ENCODE measurements at places on chromosomes 4 and X.

DNA sequence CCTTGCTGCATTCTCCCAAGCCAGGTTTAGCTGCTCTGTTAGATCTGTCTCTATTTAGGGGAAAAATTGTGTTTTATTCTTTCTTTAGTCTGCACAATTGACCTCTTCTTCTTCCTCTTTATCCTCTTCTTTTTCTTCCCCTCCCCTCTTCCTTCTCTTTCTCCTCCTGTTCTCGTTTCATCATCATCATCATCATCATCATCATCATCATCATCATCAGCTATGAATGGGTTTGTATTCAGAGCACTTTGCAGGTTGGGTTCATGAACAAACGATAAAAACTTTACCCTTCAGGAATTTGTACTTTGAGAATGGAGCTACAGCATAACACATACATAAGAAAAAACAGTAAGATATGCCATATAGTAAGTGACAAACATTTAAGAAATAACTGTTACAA is 9.1 kb downstream of the GPM6A start:
- no peak for DNase-seq

GRCh38 chr4:77418333-77418732 is 187.3 kb upstream of the CXCL13 start:
- DNase-seq, result no peak

DNA sequence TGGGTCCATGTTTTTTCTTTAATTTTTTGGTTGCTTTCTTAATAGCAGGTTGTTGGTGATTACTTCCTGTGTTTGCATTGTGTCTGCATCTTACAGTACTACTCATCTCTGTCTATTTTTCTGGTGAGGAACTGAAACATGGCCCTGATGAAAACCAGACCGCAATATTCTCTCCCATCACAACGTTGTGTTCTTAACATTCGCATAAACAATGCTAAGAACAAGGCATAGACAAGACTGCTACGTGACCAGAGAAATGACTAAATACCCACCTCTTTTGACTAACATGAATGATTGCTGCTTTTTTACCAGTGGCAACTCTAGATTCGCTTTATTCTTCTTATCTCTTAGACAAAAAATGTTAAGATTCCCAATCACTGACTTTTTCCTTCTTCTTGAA is 179.1 kb downstream of the GC start:
- no peak for DNase-seq

DNA sequence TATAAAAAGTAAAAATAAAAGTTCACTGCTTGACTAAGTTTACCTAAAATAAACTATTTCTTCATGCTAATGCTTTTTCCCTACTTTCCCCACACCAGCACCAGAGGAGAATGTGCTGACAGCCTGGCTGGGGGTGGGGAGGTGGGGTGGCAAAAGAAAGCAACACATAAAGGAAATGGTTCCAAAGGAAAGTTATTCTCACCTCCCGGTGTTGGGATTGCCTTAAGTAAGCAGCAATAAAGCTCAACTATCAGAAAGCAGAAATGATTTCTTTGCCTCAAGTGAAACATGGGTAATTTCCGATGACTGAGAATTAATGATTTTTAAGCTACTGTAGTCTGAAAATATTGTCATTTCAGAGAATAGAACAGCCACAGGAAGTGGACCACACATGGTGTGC is 84.5 kb upstream of the DKK2 start:
- DNase-seq, result no peak

DNA sequence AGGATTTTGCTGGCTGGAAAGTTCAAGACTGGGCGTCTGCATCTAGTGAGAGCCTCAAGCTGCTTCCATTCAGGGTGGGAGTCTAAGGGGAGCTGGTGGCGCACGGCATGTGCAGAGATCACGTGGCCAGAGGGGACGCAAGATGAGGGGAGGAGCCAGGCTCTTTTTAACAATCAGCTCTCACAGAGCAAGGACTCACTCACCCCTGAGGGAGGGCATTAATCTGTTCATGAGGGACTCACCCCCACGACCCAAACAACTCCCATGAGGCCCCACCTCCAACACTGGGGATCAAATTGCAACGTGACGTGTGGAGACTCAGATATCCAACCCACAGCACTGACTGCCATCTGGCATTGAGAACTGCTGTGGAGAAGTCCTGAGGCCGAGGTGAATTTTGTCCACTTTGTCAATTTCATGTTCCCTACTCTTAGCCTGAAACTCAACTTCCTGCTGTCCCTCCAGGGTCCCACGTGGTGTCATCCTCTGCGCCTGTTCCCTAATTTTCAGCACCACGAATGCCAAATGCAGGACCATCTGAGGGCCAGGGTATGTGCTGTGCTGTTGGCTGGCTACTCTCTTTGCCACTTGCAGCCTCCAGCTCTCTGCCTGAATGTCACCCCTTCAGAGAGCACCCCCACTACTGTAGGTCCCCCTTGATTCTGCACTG is 5.6 kb downstream of the ZFP92 start:
- no peak for DNase-seq

DNA sequence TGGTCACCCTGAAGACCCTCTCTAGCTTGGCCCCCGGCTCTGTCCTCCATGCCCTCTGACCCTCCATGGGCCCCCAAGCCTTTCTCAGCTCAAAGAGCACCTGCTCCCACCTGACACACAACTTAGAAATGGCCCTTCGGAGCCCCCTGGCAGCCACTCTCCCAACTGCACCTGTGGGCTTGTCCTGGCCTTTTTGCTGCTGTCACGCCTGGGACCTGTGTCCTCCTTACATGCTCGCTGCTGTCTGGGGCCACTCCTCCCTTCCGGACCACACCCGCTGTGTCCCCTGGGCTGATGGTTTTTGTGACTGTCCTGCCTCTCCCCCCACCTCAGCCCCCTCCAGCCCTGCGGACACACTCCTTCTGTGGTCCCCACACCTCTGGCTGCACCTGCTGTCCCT is 106.2 kb upstream of the AFAP1 start:
- DNase-seq, result no peak

- no peak for DNase-seq
Observed at GRCh38 chr4:182843808-182844325, 73.3 kb downstream of the DCTD start.

- no peak for DNase-seq
Observed at GRCh38 chr4:154779362-154779947, 1.6 kb upstream of the RBM46 start.

DNA sequence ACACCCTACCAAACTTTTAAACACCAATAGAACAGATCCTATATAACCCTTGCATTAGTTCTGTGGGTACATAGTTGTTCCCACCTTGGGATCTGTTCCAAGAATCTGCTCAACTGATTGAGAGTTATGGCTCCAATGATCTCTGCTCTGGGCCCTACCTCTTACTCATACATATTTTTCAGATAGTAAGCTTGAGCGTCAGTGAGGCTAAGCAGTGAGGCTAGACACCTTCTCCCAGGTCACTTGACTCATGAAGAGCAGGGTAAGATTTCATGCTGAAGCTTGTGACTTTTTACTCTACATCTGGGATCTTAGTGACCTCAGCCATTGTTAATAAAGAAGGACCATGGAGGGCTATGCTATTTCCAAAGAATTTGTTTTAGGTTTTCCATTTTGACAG is 23.1 kb upstream of the TNIP3 start:
- no peak for DNase-seq

GRCh38 chrX:129759576-129760061 is 20.1 kb upstream of the SASH3 start:
- DNase-seq, result no peak

- no peak for DNase-seq
Observed at GRCh38 chr4:26201120-26201519, 119.7 kb upstream of the RBPJ start.

DNA sequence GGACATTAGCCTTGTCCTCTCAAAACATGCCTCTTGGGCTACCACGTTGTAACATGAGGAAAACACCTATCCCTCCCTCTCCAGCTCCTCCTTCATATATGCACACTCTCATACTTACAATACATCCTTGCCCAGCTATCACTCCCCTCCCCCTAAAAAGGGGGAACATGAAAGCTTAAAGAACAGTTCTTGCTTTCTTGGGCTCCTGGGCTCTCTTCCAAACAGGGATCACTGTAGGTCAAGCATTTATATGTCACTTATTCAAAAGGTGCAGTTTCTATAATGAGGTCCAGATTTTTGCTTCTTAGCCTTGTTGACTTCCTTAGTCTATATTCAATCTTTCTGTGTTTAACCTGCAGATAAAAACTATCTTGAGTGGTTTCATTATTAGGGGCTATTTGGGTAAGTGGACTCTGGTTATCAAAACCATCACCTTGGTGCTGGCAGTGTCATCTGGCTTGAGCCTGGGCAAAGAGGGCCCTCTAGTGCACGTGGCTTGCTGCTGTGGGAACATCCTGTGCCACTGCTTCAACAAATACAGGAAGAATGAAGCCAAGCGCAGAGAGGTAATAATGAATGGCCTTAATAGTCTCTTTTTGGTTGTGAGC is 119.4 kb downstream of the AKAP4 start:
- DNase-seq, result no peak

- no peak for DNase-seq
Observed at GRCh38 chrX:3963980-3964379, 250.5 kb upstream of the PRKX start.

DNA sequence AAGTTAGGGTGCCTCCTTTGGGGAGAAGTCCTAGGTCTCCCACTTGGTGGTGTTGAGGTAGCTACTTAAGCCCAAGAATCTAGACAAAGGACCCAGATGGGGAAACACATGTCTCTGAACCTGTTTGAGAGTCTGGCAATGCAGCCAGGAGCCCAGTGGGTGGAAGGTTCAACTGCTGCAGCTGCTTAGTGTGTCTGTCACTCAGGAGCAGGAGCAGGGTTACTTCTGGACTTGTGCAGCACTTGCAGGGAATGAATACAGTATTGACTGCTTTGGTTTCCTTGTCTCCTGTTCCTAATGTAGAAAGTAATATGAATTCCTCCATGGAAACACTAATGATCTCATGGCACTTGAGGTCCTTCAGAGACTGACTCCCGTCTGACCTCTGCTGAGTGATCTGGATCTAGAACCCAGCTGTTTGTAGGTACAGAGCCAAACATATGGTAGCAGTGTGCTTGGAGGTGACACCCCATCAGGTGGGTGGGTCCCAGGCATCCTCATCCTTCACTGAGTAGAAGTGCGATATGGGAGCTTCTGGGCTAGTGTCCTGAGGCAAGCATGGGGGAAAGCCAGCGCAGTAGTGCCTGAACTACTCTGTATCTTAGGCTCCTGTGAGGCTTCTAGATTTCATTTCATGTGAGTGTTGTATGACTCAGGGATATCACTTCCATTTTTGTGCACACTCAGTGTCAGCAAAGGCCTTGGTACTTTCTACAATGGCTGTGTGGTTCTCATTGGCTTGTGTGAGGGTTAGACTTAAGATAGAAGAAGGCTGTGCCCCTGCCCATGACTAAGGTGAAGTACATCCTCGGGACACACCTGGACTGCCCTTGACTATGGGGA is 85.0 kb upstream of the WDR1 start:
- DNase-seq, result no peak

- DNase-seq, result no peak
Observed at GRCh38 chr4:6491235-6491634, 18.8 kb upstream of the PPP2R2C start.

DNA sequence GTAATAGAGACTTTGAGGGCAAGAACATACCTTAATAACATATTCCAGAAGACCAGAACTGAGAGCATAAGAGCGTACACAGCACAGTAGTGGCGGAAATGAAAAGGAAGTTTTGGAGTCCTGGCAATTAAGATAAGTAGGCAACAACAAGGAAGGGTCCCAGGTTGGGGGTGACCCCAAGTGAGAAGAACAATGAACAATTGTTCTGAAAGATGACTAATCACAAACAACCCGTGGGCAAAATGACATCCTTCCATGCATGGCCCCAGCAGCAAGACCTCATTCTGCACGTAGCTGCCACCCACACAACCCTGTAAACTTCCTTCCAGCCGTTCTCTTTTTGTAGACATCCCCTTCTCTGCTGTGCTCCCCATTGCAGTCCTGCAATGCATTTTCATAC is 384.4 kb upstream of the PABPC4L start:
- no peak for DNase-seq

DNA sequence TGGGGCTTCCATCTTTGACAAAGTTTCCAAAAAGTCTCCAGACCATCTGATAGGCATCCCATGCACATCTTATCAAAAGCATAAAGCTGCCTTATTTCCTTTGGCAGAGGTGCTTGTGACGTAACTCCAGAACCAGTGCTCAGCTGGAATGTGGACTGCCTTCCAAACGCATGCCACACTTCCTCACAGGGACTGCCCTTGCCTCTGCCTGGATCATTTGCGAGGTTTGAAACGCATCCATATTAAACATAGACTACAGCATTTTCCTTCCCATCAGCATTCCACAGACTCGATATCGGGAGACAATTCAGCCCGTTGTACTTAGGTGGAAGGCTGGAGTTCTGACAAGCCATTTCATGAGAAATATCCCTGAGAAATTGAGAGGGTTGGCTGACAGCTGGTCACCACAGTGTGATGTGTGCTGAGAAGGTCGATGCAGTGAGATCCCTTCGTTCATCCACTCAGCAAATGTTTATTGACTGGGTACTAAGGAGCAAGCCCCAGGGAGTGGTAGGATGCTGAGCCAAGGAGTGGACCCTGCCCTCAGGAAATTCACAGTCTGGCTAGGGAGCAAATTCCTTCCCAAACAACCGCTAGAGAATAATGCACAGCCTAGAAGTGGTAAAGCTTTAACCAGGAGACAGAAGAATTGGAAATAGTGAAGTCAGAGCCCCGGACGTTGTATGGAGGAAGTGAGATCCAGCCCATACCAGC is 376.0 kb downstream of the BCOR start:
- DNase-seq, result no peak

DNA sequence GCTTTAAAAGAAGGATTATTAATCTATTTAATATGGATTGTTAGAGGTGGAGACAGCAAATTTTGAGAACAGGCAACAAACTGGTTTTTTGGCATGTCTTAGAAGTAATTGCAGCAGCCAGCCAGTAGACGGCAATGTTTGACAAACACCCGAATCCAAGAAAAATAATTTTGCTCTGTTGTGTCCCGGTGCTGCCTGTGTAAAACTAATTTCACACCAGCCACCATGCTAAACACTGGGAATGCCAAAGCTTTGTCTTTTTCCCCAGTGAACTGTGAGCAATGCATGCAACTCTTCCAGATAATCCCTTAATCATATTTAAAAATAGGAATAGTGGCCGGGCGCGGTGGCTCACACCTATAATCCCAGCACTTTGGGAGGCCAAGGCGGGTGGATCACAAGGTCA is 25.9 kb downstream of the SMIM31 start:
- DNase-seq, result no peak

GRCh38 chr4:6516762-6517161 is 44.3 kb upstream of the PPP2R2C start:
- DNase-seq, result no peak

- DNase-seq, result no peak
Observed at GRCh38 chrX:21168401-21169160, 205.6 kb upstream of the CNKSR2 start.

DNA sequence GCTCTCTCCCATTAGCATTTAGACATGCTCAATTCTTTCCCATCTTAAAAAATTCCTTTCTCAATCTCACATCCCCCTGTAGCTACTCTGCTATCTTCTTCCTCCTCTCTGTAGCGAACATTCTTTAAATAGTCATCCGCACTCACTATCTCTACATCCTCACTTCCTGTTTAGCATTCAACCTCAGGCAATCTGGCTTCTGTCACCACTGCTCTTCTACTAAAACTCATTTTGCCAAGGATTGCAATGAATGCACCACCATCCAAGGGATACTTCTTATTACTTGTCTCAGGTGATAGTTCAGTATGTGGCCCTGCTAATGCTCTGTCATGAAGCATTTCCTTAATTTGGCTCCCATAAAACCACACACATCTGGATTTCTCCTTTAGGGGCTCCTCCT is 10.9 kb upstream of the TET2 start:
- DNase-seq, result no peak

All from cerebellar nuclear complex (tissue), 1 donor.